ENCODE measurements at places on chromosomes 16 and 17. TPM values are rescaled to one million over a fixed set of nuclear protein-coding genes. Genes with fewer than 3 reads are reported as not detected.

Gene KRT17
- total RNA-seq: 2.8 TPM

Gene ZSCAN10
- not detected for total RNA-seq

Gene SUMO2
- total RNA-seq: 79.5 TPM

Gene SLC6A2
- not detected for total RNA-seq

Gene ACSM3
- 0.28 TPM for total RNA-seq

Gene CCL4L2
- total RNA-seq: not detected

Gene CMTM2
- not detected for total RNA-seq

Gene SULT1A4
- total RNA-seq: not detected

Gene GAS2L2
- not detected for total RNA-seq

Gene TAC4
- not detected for total RNA-seq

Gene ZNF19
- total RNA-seq: 3.0 TPM

Gene SLC22A31
- 8.6 TPM for total RNA-seq

Gene NPTX1
- total RNA-seq: 10.4 TPM

Gene MED1
- 19.3 TPM for total RNA-seq

Gene ENPP7
- not detected for total RNA-seq

Gene PNPO
- 39.2 TPM for total RNA-seq

Gene SBK1
- not detected for total RNA-seq

Gene ZNF598
- total RNA-seq: 29.6 TPM

Gene DPEP2
- total RNA-seq: not detected

Gene KRT33A
- not detected for total RNA-seq

Gene RAI1
- 13.7 TPM for total RNA-seq

Gene KRT24
- not detected for total RNA-seq

Gene BCL7C
- 26.6 TPM for total RNA-seq

Gene HAS3
- total RNA-seq: 10.1 TPM

Gene CPHXL
- total RNA-seq: not detected

Gene HSPB9
- total RNA-seq: 0.14 TPM

Gene FZD2
- 31.5 TPM for total RNA-seq

Gene LRRC46
- total RNA-seq: not detected

Data from smooth muscle cell of the umbilical artery (primary cell).